Daoy (cell line): ENCODE measurements at places on chromosomes 5 and 9. TPM values are rescaled to one million over a fixed set of nuclear protein-coding genes. Genes with fewer than 3 reads are reported as not detected.
A peak's percentile ranks its signal among the peaks of the same experiment; 100 is the strongest.

Gene MAPK9
- 26.3 and 33.1 TPM in 2 replicates for total RNA-seq

DNA sequence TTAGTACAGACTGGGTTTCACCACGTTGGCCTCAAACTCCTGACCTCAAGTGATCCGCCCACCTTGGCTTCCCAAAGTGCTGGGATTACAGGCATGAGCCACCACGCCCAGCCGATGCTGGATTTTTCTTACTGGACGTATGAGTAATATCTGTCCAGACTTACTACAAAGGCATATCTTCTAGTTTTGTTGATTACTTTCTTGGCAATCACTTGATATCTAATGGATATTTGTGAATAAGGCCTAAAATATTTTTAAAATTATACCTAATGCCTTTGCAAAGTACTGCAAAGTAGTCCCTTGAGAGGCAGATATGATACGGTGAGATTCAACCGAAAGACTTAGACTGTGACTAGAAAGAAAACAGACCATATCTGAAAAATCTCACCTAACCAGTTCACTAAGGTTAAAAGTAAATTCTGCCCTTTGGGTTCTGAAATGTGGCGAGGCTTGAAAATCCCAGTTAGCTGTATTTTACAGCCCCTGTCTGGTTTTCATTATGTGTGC lies 152.1 kb downstream of the GNAQ start:
- DNase-seq = no peak

GRCh38 chr5:157213527-157214243 lies 33.0 kb downstream of the ITK start:
- DNase-seq = no peak

Gene FOXD1
- 21.9 and 62.3 TPM in 2 replicates for total RNA-seq

- peak; percentile 75 for DNase-seq
Measured at GRCh38 chr9:109639674-109640579, 140.1 kb upstream of the PALM2AKAP2 start.

GRCh38 chr5:64765804-64766504 lies 2.5 kb downstream of the SREK1IP1 start:
- peak; percentile 7 for DNase-seq

Gene GPR151
- total RNA-seq = not detected in 2 replicates

DNA sequence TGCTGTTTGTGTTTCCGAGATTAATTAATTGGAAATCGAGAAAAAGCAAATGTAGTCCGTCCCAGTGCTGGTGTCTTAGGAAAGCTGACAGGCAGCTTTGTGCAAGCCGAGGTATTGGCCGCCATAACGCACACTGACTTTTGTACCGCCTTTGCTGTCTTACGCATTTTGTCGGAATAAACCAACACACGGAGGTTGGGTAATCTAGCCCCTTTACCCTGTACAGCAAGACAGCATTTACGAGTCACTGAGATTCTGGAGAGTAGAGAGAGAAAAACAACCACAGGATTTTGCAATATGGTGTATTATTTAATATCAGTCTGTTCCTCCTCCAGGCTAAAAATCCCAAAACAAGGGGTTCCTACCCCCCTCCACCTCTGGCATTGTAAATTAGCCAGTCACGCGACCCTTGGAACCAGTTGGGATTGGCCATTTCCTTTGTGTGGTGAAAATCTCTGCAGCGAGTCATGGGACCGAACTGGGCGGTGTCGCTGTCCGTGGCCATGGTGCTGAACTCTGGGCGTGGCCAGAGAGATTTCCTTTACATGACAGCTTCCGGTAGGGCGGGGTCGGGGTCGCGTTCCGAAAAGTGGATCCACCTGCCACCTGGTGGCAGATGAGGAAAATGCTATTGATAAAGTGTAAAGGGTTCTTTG lies 10.3 kb upstream of the PCDHB1 start:
- DNase-seq = peak; percentile 98

Gene ADAMTSL1
- 12.7 and 16.6 TPM in 2 replicates for total RNA-seq

Gene OTP
- total RNA-seq = 0.36 TPM in 1 of 2 replicates, not detected in the other

GRCh38 chr5:10333154-10334006 lies 20.1 kb upstream of the MARCHF6 start:
- DNase-seq = peak; percentile 38

GRCh38 chr9:134234001-134234660 lies 69.8 kb upstream of the RNU6ATAC start:
- DNase-seq = no peak

Gene PCDHB15
- 0.21 and 0.86 TPM in 2 replicates for total RNA-seq

Gene MYMK
- total RNA-seq = not detected in 2 replicates

- peak; percentile 73 for DNase-seq
Measured at GRCh38 chr9:73199886-73200285, 48.2 kb downstream of the ANXA1 start.

GRCh38 chr5:15526413-15526812 lies 26.4 kb downstream of the FBXL7 start:
- DNase-seq = no peak

DNA sequence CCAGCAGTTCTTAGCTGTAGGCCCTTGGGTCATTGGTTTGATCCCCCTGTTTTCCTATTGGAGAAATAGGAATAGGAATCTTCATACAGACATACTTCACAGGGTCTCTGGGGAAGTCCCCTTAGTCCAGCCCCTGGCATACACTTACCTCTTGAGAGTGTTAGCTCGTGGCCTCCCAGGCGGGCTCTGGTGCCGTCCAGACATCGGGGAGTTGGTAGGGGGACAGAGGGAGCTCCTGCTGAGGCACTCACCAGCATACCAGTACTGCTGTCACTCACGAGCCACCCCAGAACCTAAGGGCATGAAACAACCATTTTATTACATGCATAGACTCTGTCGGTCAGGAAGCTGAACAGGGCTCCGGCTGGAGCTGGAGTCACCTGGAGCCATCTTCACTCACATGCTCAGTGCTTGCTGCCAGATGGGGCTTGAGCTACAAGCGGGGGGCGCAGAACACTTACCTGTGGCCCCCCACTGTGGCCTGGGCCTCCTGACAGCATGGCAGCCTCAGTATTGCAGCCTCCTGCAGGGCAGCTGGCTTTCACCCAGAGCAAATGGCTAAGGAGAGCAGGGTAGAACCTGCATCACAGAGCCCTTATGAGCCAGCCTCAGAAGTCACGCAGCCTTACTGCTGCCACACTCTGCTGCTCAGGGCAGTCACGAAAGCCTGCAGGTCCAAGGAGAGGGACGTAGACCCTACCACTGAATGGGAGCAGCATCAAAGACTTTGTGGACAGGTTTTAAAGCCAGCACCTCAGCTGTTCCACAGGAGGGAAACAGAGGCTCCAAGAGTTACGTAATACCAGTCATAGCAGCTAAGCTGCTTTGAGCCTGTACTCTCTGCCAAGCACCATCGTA lies 58.3 kb upstream of the ANGPTL2 start:
- DNase-seq = no peak

DNA sequence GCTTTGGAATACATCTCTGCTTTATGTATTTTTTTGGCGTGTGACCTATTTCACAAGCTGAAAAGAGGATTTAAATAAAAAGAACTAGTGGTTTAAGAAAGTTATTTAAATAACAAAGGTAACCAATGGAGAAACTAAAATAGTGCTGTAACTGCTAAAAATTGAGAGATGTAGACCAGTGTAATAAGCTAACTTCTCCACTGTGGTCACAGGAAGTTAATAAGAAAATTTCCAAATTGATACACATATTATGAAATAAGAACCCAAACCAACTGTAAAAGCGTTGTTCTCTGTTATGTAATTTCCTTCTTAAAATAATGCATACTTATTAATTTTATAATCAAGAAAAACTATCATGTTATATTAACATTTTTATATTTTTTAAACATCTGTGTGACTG lies 29.1 kb upstream of the ZFAND5 start:
- DNase-seq = no peak

Gene ECM2
- 0.15 and 0.17 TPM in 2 replicates for total RNA-seq

Gene MARCOL
- not detected in 2 replicates for total RNA-seq

Gene ADGRD2
- 0.23 TPM in 1 of 2 replicates, not detected in the other for total RNA-seq

Gene LCN1
- total RNA-seq = not detected in 2 replicates

GRCh38 chr5:133317558-133317957 lies 265.7 kb downstream of the HSPA4 start:
- DNase-seq = no peak

DNA sequence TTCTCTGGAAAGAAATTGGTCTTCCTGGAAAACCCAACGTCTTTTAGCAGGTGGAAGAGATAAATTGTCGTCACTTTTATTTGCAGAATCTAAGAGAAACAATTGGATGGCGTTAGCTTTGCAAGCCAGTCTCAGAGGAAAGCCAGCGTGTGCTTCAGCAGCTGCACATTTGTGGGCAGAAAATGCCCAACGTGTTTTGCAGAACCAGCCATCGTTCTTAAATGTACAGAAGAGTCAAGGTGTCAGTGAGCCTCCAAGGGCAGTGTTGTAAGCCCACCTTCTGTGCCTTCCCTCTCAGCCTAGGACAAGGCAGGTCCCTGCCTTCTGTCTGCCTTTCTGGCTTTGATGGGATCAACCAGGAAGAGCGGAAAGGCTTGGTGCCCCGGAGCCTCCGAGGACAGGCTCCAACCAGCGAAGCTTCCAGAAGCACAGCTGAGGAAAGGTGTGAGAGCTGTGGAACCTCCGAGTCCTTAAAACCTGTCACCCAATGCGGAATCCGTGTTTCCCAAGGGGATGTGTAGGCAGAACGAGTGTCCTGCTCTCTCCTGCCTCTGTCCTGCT lies 116.0 kb upstream of the IRX2 start:
- DNase-seq = no peak

DNA sequence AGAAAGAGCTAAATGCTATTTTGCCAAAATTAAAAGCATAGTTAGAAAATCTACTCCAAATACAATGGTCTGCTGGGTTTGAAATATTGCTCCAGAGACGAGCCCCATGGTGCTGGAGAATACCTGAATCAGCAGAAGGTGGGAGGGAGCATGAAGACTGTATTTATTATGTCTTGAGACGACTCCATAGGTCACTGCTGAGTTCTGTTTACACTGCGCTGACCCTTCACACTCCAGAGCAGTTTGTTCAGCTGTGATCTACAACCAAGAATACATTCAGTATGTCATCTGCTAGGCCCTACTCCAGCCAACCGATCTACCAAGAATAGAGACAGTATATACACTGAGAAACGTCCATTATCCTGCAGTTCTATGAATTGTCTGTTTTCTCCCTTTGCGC lies 150.5 kb downstream of the TLE1 start:
- no peak for DNase-seq

Gene PPIC
- 39.4 and 43.2 TPM in 2 replicates for total RNA-seq

Gene KLF4
- total RNA-seq = 5.7 and 6.5 TPM in 2 replicates

GRCh38 chr5:139744471-139745131 lies 51.0 kb upstream of the PSD2 start:
- DNase-seq = peak; percentile 68

Gene CCDC180
- total RNA-seq = 1.3 and 1.9 TPM in 2 replicates

- DNase-seq = no peak
Measured at GRCh38 chr5:108820983-108821382, 73.3 kb downstream of the FER start.

DNA sequence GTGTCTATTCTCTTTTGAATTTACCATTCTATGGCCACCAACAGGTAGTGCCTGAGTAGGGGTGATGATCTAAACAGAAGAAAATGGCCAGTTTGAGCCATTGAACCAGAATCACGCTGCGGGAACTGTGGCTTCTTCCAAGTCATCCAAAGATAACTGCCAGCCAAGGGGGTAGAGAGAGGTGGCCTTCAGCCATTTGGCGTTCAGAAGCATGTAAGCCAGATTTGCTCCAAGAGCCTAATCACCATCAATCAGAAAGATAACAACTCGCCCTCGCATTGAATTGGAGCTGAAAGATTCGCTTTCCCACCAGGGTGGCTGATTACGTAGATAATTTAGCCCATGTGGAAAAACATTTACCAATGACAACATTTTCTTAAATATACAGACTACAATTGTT lies 1302.7 kb upstream of the DMAC1 start:
- no peak for DNase-seq

- peak; percentile 87 for DNase-seq
Measured at GRCh38 chr9:36470643-36471290, 70.7 kb upstream of the RNF38 start.

GRCh38 chr9:126719618-126720031 lies 85.2 kb upstream of the ZBTB43 start:
- DNase-seq = peak; percentile 95
